ENCODE measurements at places on chromosomes 1 and 21.

DNA sequence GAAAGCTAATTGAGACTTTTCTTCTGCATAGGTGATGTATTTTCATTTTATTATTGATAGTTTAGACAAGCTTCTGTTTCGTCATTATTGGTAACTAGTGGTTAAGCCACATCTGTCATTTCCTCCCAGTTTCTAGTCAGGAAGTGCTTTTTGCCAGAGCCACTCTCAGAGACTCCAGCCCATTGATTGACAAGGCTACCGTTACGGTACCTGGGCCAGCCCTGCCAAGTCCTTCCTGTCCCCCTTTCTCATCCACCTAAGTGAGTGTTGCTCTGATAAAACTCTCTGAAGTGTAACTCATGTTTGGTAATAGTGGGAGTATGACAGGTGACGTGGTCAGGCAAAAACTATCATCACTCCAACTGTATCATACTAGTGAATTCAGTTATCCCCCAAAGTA, 29.6 kb upstream of the AGL start:
- DNase-seq = no peak

DNA sequence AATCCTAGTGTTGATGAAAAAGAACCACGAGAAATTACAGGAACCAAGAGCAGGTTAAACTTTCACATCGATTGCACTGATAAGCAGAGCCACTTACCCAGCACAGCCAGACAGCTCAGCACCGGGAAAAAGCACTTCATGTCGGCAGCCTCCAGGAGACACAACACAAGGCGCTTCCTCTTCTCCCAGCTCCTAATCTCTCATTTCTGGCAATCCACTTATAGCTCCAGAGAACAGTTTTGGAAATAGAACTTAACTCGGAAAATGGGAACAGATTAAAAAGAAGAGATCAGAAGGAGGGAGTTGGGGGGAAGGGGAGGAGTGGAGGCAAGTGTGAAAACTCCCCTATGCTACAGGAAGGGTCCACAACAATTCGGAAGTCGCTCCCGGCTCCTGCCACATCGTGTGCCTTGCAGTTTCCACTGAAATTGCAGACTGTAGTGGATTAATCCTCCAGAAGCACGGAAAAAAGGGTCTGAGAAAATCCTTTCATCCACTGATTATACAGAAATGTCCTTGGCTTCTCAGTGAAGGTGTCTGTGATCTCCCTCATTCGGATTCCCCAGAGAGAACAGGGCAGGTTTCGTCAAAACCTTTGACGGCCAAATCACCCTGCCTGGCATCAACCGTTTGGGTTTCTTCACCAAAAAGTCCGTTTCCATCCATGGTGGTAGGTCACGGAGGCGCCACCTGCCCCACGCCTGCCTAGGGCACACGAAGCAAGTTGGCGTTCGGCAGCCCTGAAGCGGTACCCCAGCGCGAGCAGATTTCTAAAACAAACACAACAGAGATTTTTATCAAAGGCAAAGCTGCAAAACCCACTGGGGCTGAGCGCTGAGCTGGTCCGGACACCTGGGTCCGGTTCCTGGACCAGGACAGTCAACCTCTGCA, 1.1 kb downstream of the IGSF3 start:
- no peak for DNase-seq

- DNase-seq = no peak
These were observed 21.1 kb upstream of the KCNH1 start for GRCh38 chr1:211155040-211155439.

DNA sequence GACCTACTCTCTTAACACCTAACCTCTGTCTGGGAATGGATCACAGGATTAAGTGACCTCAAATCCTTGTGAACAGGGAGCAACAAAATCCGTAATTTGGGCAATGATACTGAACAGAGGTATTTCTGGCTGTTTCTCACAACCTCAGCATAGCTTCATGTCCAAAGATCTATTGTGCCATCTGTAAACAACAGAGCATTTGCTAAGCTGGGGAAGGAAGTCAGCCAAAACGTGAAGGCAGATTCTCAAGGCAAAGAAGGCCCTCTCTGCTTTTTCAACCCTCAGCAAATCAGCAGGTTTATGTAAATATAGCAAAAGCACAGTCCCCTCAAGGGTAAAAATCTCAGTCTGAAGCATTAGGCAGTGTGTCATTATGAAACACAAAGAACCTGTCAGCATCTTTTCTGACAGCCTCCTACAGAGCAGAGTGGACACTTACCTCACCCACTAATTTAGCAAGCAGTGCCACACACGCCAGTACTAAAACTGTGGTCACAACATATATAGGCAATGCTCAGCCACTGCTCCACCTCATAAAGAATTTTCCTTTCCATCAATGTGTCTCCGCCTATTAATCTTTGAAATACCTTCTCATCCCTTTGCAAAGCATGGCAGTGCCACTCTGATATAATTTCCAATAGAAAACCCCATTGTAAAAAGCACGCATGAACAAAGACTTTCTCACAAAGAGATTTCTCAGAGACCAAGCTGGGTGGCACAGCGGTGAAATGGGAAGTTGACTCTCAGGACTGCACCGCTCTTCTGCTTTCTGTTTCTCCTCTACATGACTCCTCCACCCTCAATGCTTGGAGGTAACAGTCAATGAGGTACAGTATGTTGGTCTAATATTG, 188.0 kb downstream of the RERE start:
- DNase-seq = no peak
